Stimulated activated CD4-positive, alpha-beta T cell treated with anti-CD3 and anti-CD28 coated beads, Interleukin-4, amount 100 ng/mL, for 24 hours (primary cell): ENCODE measurements at places on chromosomes 5 and 9.
A peak's percentile ranks its signal among the peaks of the same experiment; 100 is the strongest.

DNA sequence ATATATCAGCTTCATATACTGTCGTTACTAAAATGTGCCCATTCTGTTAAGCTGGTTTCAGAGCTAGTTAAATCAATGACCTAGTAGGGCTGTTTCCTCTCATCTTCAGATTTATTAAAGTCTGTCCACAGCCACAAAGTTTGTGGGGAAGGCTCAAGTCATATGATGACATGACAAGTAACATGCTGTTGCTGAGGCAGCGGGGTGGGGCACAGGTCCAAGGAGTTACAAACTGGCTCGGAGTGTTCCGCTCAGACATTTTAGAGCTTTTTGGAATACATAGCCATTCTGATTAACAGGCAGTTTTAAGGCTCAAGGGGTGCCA is 2.7 kb upstream of the ANP32B start:
- no peak for DNase-seq

DNA sequence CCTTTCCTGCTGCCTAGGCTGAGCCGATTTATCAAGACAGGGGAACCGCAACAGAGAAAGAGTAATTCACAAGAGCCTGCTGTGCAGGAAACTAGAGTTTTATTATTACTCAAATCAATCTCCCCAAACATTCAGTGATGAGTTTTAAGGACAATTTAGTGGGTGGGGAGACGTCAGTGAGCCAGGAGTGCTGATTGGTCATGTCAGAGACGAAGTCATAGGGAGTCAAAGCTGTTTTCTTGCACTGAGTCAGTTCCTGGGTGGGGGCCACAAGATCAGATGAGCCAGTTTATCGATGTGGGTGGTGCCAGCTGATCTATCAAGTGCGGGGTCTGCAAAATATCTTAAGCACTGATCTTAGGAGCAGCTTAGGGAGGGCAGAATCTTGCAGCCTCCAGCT is 19.0 kb downstream of the SNX24 start:
- peak; percentile 31 for DNase-seq

DNA sequence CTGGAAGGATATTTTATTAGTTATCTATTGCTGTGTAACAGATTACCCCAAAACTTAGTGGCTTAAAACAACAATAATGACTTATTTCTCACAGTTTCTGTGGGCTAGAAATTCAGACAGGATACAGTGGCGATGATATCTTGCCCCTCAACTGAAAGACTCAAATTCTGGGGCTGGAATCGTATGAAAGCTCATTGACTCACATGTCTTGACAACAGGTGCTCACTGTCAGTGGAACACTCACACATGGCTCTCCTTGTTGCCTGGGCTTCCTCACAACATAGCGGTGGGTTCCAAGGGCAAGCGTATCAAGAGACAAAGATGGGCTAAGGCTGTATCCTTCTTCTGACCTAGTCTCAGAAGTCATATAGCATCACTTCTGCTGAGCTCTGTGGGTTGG is 3.7 kb upstream of the GNPDA1 start:
- peak; percentile 68 for DNase-seq

DNA sequence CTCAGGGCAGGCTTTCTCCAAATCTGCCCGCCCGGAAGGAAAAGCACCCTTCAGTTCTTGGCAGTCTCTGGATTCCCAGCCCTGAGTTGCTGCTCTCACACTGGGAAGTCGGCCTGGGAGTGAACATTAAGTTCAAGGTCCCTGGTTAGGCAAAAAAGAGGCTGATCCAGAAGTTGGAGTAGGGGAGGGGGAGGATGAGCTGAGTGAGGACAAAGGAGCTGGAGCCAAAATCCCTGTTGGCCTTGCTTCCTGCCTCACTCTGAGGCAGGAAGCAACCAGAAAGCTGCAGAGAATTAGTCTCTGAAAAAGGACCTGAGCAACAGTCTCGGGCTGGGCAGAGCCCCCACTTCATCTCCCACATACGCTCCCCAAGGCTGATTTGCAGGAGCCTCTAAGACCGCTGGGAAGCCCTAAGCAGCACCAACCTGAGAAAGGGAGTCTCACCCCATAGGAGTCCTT is 15.0 kb upstream of the RPS14 start:
- no peak for DNase-seq

DNA sequence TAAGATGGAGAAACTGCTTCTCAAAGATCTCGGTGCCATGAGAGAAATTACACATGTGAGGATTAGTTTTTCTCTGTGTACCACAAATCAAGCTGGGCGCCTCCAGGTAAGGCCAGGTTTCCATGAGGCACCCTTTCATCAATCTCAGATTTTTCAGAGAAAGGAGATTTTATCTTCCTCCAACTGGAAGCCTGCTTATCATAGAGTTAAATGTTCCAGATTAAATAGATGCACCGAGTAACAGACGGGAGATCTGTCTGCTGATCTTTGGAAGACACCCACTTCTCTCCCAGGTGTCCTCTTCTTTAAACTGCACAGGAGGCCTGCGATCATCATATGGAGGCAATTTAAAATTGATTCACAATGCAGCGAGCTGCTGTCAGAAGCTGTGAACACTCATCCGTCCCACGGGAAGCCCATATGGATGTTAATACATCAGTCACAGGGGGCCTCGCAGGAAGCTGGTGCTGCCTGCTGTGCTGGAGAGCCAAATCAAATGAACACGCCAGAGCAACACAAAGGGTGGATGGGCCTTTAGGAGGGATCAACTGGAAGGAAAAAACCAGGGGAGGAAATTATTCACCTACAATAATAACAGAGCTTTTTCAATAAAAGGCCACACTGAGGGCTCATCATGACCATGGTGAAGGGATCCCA is 93.3 kb downstream of the TLE1 start:
- no peak for DNase-seq

DNA sequence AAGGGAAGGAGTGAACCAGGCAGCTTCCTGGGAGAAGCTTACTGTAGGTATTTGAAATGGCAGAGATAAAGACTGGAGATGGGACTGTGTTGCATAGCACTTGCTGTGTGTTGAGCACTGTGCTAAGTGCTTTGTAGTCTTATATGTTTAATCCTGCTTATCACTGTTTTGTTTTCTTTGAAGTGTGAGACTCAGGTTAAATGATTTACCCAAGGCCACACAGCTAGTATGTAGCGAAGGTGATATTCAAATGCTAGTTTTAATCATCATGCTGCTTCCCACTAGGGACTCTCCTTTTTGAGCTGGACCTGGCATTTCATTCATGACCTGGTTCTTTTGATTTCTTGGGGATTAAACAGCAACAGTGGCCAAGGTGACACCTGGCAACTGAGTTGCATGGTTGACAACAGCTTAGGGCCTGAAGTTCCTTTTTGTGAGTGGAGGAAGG is 35.3 kb upstream of the SPRY4 start:
- DNase-seq: no peak

DNA sequence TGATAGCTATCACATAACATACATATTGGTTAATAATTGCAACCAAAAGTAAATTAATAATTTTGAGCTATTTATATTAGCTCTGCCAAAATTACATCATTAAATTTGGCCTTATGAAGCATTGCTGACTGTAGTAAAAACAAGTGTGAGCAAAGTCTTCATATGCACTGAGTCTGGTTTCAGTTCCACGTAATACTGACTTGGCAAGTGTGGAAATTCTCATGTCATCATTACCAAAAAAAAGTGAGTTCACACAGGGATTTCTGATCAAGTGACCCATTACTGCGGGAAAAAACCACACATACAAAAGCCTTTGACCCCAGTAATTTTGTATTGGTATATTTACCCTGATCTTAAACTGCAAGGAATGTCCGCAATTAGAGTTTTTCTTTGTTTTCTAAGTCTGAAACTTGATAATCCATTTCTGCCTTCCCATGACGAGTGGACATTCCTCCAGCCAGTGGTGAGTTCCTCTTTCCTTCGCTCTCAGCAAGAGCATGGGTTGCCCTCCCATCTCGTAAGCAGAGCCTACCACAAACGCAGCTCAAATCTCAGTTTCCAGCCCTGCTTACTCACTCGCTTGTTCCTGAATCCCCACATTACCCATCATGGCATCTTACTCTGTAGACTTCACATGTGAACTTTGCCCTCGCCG is 220.2 kb upstream of the DMRT1 start:
- DNase-seq: no peak

DNA sequence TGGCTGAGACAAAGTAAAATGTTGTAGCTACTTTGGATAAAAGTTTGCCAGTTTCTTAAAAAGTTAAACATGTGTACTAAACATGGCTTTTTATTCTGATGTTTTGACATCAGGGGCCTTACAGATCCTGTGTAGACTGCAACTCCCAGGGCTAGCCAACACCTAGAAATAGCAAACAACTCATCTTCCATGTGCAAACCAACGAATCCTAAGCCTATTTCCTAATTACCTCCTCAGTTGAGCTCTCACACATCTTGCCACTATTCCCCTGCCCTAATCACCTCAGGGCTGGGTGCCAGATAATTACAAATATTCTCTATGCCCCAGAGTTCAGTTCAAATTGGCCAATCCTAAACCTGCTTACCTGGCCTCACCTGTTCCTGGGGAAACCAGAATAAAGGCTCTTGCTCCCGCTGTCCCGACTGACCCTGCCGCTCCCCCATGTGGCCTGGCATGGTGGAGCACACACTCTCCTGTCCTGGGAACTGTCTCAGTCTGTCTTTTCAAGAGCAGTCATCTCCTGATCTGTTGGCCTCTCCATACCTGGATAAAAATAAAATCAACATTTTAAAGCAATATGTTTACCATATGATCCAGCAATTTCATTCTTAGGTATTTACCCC is 37.1 kb upstream of the FAM169A start:
- peak; percentile 6 for DNase-seq

- DNase-seq: no peak
These were observed 4.4 kb upstream of the SHISAL2B start for GRCh38 chr5:64685866-64686265.

- DNase-seq: peak; percentile 71
These were observed 71.2 kb downstream of the ARRDC3 start for GRCh38 chr5:91311697-91312501.

GRCh38 chr9:134162926-134163370 is 1.4 kb downstream of the RNU6ATAC start:
- DNase-seq: no peak

GRCh38 chr9:91302831-91303230 is 58.9 kb downstream of the AUH start:
- DNase-seq: no peak

- no peak for DNase-seq
These were observed 166.8 kb downstream of the NR3C1 start for GRCh38 chr5:143236682-143237081.

DNA sequence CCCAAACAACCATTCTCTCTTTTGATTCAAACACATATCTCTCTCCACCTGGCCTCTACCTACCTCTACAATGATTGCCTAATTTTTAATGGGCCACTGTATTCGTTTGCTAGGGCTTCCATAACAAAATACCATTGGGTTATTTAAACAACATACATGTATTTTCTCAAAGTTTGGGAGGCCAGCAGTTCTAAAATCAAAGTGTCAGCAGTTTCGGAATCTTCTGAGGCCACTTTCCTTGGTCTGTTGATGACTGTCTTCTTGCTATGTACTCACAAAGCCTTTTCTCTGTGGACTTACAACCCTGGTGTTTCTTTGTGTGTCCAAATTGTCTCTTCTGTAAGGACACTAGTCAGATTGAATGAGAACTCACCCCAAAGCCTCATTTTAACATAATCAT is 214.7 kb downstream of the BRINP1 start:
- DNase-seq: no peak

DNA sequence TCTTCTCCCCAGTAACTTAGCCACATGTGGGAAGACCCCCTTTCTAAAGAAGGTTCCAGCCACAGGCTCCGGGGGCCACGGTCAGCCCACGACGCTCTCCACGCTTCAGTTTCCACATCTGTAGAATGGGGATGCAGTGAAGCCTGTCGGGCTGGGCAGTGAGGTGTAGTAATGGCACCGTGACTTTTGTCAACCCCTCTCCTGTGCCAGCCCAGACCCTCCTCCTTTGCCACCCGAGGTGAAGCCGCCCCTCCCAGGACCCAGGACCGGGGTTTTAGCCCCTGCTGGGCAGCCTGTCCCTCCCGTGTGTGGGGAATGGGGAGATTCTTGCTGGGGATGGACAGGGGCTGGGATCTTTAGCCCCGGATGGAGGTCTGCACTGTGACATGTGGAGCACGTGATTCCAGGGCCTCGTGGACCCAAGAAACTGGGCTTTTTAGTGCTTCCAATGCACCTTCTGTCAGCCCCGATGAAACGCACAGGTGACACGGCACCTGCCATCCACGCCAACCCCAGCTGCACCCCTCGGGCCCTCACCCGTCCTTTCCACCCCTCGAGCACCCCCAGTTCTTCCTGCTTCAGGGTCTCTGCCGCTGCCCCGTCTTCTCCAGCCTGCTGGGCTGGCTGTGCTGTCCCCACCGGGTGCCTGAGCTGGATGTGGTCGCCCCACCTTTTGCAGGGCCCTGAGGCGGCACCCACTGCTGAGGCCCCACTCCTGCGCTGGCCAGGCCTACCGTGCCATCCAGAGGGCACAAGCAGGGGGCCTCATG is 13.4 kb upstream of the RNU6ATAC start:
- DNase-seq: no peak

DNA sequence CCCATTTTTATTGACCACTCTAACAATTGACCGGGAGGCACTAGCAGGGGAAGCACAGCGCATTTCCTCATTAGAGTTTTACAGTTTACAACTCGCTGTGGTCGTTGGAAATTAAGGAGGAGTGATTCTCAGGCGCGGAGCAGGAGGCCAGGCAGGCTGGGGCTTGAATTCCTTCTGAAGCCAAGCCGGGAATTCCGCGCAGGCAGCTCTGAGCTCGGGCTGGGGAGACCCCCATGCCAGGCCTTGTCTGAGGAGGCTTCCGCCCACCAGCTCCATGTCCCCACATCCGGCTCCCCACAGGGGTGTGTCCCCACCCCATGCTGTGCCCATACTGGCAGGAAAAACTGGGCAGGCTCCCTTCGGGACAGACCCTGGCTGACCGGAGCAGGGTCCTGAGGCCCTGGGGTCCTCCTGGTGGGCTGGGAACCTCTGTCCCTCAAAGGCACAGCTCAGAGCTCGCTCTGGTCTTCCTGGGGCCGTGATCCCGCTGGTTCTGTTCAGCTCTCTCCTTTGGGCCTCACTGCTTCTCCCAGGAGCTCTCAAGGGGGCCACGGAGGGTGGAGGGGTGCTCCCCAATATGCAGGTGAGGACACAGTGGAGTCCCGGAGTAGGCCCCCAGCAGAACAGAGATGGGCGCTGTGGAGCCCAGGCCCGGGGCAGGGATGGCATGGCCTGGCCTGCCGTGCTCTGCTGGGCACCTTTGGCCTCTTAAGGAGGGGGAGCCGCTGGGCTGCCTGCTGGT is 1.3 kb upstream of the NRARP start:
- DNase-seq: no peak

GRCh38 chr5:20636686-20637085 is 648.7 kb upstream of the CDH18 start:
- no peak for DNase-seq

DNA sequence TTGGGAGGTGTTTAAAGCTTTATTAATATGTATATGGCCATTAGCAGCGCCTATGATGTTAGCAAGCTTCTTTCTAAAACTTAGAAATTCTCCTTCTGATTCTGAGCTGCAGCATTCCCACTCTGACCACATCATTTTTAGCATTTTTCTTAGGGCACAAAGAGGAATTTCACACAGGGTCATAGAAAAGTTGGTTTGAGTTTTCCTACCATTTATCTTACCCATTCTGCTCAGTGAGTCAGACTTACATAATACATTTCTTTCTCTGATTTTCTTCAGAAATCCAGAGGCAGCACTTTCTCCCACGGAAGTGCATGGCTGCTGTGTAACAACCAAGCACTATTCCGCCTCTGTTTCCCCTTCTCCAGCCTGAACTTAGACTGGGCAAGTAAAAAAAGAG is 246.6 kb downstream of the ARL15 start:
- no peak for DNase-seq

- DNase-seq: no peak
These were observed 171.6 kb upstream of the TRIM32 start for GRCh38 chr9:116515541-116515940.
